ENCODE measurements at places on chromosomes 3 and 15. TPM values are rescaled to one million over a fixed set of nuclear protein-coding genes. Genes with fewer than 3 reads are reported as not detected.

Gene NR1I2
- total RNA-seq: not detected

Gene PCSK6
- total RNA-seq: 0.13 TPM

Gene EBLN2
- 4.4 TPM for total RNA-seq

Gene RTP4
- total RNA-seq: not detected

Gene RBSN
- 17.6 TPM for total RNA-seq

Gene NR2E3
- 8.8 TPM for total RNA-seq

Gene SMCO1
- not detected for total RNA-seq

Gene LPP
- 0.04 TPM for total RNA-seq

Gene PLA1A
- total RNA-seq: 1.4 TPM

Gene AGTR1
- total RNA-seq: 0.18 TPM

Gene ZBTB20
- total RNA-seq: 7.7 TPM

Gene NOX5
- not detected for total RNA-seq

Gene ZBTB11
- 31.3 TPM for total RNA-seq

Gene LRRK1
- total RNA-seq: 5.5 TPM

Gene TMED3
- 36.0 TPM for total RNA-seq

Gene PLSCR5
- total RNA-seq: not detected

Gene CHRM5
- not detected for total RNA-seq

Gene HEG1
- total RNA-seq: 23.3 TPM

Gene KLF15
- total RNA-seq: 3.3 TPM

Gene SPINK8
- total RNA-seq: not detected

Gene MOBP
- total RNA-seq: 0.04 TPM

All from SJCRH30 (cell line).